ENCODE measurements at places on chromosomes 7 and 10.

- DNase-seq, result no peak
Measured at GRCh38 chr7:151866761-151867655, 9.9 kb downstream of the PRKAG2 start.

DNA sequence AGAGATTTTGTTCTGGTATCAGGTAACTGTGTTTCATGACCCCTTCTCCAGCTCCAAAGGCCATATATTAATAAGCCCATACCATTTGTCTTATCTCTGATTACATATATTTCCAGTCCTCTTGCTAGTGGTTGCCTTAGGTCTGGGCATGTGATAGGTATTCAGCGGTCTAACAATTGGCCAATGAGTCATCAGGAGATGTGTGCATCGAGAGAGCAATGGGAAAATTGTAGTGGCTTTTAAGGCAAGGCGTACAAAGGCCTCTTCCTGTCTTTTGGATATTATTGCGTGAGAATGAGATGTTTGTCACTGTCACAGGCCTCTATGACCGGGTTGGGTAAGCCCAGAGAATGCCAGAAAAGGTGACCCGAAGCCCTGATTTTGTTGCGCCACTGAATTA lies 38.6 kb upstream of the SFRP5 start:
- DNase-seq, result no peak

- peak; percentile 17 for DNase-seq
Measured at GRCh38 chr10:89278034-89278535, 23.8 kb upstream of the IFIT2 start.

DNA sequence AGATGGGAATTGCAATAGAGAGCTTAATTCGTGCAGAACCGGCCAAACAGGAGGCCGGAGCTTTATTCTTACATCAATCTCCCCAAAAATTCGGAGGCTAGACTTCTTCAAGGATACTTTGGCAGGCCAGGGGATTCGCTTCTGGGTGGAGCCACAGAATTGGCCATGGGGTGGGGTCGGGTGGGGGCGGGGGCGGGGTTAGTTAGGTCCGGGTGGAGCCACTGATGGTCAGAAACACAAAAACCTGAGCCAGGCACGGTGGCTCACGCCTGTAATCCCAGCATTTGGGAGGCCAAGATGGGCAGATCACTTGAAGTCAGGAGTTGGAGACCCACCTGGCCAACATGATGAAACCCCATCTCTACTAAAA lies 87.5 kb downstream of the SEPTIN14 start:
- no peak for DNase-seq

DNA sequence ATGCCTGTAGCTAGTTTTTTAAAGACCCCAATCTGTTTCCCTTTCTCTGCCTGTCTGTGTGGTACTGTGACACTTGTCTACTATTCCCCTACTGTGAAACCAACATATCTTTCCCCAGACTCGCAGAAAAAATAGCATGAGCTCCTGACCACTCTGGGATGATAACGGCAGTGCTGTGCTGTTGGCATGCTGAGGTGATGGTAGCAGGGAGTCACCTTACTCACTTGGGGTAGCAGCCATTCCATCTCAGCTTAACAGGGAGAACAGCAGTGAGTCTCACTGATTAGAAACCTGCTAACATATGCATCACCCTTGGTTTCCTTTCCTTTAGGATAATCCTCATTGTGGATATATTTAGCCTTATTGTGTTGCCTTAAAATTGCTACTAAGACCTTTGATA lies 469.6 kb upstream of the FZD8 start:
- DNase-seq, result no peak

GRCh38 chr10:22997096-22997495 lies 69.2 kb downstream of the ARMC3 start:
- no peak for DNase-seq

DNA sequence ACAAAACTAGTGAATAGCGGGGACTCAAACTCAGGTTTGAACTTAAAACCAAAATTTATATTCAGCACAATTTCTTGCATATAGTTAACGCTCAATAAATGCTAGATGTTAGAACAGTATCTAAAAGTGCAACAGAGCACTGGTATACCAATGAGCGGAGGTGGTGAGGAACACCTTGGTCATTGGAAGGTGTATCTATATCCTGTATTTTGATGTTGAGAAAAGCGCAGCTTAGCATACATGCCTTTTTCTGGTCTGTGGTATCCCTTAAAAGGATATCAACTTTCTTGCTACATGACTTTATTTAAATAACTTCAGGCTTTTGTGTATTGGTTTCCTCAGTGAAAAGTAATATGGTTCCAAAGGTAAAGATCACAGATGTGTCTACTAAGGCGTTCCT lies 33.3 kb upstream of the DNAJB12 start:
- DNase-seq, result no peak

DNA sequence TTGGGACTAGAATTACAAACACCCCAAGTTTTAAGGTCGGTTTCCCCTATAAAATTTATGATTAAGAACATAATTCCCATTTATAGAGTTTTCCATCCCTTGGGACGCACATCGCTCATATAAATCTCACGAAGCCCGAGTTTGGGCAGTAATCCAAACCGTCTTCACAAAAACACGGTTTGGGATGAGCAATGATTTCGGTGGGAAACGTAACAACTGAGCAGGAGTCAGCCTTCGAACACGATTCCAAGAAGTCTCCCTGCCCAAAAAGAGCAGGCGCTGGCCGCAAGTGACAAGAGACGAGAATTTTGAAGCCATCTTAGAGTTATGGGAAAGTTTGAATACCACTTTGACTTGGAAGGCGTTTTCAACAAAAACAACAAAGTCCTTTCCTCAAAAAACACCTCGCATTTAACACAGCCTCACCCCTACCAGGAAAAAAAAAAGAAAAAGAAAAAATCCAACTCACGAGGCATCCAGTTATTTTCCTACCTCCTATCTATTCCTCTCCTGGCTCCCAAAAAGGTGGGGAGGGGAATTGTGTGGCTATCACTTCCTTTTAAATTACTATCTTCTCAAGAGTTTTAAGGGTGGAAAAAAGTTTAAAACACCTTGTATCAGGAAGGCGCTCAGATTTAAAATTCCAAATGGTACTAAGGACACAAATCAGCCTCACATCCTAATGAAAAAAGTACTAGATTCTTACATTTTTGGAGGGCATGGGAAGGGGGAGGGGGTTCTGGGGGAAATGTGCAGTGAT lies 1.6 kb downstream of the SEPHS1 start:
- no peak for DNase-seq

DNA sequence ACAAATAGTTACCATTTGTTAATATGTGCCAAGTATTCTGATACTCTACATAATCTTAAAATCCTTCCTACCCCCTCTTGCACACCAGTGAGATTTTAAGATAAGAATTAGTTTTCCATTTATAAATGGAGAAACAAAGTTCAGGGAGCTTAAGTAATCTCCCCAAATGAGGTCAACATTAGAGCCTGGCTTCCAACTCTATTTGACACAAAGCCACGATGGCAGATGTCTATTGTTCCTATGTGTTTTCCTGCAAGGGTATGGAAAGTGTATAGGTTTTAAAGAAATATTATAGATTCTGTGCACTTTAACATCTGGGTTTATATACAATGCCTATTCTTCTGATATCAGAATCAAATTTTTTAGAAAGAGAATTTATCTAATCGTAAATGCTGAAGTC lies 143.9 kb upstream of the SEMA3C start:
- DNase-seq, result no peak

GRCh38 chr10:78599122-78599853 lies 469.5 kb upstream of the ZMIZ1 start:
- no peak for DNase-seq

- no peak for DNase-seq
Measured at GRCh38 chr7:83708531-83708930, 59.6 kb upstream of the SEMA3E start.

DNA sequence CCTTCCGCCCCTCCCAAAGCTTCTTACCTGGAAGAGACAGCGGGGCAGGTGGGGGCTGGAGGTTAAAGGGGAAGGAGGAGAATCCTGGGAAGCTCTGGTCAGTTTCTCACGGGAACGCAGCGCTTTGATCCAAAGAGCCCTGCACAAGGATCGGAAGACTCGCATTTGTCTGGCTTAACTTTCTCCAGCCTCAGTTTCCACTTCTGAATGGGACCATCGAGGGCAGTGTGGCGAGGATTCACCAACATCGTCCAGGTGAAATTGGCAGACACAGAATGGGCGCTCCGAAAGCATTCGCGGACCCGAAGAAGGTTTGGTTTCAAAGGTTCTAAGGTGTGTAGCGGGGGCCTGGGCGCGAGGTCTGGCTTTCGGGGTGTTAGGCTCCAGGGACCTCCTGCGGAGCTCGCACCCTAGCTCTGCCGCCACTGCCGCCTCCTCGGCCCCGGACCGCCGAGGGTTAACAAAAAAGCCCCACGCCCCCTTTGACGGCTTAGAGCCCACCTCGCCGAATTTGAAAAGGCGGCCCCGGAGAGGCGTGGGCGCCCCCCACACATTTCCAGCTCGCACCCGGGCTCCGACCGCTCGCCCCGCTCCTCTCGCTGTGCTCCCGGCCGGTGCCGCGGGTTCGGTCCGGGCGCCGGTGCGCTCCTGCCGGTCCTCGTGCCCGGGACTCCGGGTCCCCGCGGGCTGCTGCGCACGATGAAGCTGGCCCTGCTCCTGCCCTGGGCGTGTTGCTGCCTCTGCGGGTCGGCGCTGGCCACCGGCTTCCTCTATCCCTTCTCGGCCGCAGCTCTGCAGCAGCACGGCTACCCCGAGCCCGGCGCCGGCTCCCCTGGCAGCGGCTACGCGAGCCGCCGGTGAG lies at the start of gene COL26A1:
COL26A1 (plus strand) TSS at position 542 of the 862 bp plus-strand sequence; CDS start at position 700, 158 bp downstream.
- DNase-seq, result no peak

- no peak for DNase-seq
Measured at GRCh38 chr7:70042533-70042932, 444.3 kb downstream of the AUTS2 start.

- no peak for DNase-seq
Measured at GRCh38 chr10:32446536-32447406, 831 bp downstream of the CCDC7 start.

DNA sequence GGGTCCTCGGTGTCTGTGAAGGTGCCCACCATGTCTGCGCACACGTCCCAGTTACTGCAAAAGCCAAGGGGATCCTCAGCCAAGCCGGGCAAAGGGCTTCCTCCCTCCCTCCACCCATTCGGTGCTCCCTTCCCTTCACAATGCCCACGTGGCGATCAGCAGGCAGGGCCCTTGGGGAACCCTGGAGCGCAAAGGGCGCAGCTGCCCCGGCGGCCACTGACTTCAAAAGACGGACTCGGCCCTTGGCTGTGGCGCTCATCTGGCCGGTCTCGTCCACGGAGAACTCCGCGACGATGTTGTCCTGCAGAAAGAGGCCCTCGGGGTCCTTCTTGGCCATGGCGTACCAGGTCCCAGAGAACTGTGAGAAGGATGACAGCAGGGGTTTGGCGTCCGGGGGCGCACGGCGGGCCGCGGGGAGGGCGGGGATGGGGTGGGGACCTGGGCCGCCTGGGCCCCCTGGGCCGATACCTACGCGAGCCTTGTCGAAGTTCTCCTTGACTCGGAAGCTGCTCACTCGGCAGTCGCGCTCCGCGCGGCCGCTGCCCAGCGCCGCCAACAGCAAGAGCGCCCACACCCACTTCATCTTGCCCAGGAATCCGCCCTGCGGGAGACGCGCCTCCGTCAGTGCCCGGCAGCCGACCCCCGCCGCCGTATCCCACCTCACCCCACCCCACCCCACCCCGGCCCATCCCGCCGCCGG lies 439 bp downstream of the RBP4 start:
- DNase-seq, result no peak

- no peak for DNase-seq
Measured at GRCh38 chr10:5574642-5575131, 49.9 kb downstream of the CALML3 start.

DNA sequence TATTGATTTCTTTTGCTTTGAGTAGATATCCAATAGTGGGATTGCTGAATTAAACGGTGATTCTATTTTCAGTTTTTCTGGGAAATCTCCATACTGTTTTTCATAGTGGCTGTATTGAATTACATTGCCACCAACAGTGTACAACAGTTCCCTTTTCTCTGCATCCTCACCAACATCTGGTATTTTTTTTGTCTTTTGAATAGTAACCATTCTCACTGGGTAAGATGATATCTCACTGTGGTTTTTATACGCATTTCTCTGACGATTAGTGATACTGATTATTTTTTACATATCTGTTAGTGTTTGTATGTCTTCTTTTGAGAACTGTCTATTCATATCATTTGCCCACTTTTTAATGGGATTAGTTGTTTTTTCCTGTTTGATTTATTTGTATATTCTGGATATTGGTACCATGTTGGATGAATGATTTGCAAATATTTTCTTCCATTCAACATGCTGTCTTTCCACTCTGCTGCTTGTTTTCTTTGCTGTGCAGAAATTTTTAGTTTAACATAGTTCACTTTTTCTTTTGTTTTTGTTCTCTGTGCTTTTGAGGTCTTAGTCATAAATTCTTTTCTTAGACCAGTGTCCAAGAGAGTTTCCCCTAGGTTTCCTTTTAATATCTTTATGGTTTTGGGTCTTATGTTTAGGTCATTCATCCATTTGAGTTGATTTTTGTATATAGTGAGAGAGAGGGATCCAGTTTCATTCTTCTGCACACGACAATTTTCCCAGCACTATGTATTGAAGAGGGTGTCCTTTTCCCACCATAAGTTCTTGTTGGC lies 584.7 kb downstream of the PHTF2 start:
- DNase-seq, result no peak

DNA sequence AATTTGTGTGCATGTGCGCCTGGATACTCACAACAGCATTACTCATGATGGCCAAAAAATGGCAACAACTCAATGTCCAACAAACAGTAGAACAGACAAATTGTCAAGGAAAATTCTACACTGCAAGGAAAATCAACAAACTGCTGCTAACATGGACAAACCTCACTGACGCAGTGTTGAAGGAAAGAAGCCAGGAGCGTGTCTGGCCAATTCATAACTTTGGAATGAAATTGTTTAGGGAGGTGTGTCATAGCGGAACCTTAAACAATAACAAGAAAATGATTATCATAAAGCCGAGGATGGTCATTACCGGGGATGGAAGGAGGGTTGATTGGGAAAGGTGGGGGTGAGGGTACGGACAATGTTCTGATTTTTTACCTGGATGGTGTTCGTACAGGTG lies 29.1 kb downstream of the ALOX5 start:
- no peak for DNase-seq

DNA sequence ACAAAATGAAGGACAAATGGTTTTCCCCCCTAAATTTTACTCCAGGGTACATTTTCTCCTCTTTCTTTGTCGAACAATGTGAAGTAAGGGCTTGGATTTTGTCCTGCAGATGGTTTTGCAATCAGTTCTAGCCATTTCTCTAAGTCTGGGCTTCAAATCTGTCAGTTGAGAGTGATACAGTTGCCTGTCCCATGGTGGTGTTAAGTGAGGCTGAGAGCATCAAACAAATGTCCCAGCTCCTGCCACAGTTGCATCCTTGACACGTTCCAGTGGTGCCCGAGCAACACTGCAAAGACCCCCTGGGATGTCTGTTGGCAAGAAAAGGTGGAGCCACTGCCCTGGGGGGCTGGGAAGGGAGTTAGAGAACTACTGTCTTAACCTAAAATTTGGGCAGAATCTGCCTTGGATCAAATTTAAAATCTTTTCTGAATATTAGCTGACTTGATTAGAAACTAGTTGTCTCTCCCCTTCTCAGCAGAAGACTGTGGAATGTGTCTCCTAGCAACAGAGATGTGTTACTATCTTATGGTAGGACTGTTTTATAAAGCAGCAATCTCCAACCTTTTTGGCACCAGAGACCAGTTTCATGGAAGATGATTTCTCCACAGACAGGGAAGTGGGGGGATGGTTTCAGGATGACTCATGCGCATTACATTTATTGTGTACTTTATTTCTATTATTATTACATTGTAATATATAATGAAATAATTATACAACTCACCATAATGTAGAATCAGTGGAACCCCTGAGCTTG lies 102.0 kb upstream of the STEAP1B start:
- no peak for DNase-seq

GRCh38 chr7:191105-191980 lies 1.0 kb upstream of the FAM20C start:
- no peak for DNase-seq

- DNase-seq, result no peak
Measured at GRCh38 chr10:102599565-102600327, 44.5 kb upstream of the TRIM8 start.
